NCI-H510A (cell line): ENCODE measurements at places on chromosomes 3 and 15.

- DNase-seq: no peak
Observed at GRCh38 chr15:100170291-100171210, 171.2 kb downstream of the ADAMTS17 start.

GRCh38 chr3:97417-98258, 98.9 kb upstream of the CHL1 start:
- DNase-seq: no peak

- no peak for DNase-seq
Observed at GRCh38 chr3:106282943-106283342, 414.1 kb upstream of the CBLB start.

- no peak for DNase-seq
Observed at GRCh38 chr15:52783191-52783829, 6.8 kb downstream of the ONECUT1 start.

DNA sequence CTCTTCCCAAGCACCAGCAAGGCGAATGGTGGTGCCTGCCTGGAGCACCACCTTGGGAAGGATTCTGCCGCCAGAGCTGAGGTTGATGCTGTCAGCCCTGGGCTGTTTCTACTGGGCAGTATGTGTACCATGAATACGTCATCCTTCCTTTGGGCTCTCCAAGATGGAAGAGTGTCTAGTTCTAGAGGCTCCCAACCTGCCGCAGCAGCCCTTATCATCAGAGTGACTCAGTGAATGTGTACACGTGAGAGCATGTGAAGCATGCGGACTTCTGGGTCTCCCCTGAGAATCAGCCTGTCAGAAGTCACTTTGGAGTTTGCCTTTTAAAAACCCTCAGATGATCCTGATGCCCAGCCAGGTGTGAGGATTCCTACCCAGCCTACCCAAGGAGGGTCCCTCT, 20.9 kb downstream of the PLA2G4D start:
- DNase-seq: no peak

- DNase-seq: no peak
Observed at GRCh38 chr15:91126080-91126479, 26.0 kb downstream of the SV2B start.

- no peak for DNase-seq
Observed at GRCh38 chr3:169242708-169243513, 420.6 kb downstream of the MECOM start.

GRCh38 chr3:48418651-48419050, 11.2 kb downstream of the PLXNB1 start:
- DNase-seq: no peak

DNA sequence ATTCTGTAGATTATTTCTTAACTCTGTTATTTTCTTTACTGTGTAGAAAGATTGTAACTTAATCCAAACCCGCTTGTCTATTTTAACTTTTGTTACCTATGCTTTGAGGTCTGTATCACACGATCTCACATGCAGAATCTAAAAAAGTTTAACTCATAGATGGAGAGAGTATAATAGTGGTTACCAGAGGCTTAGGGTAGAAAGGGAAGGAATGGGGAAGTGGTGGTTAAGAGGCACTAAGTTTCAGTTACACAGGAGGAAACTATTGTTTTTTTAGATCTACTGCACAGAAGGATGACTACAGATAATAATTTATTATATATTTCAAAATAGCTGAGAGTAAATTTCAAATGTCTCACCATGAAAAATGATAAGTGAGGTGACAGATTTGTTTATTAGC, 515.2 kb downstream of the RSL24D1 start:
- DNase-seq: no peak

- DNase-seq: no peak
Observed at GRCh38 chr15:83287541-83288027, 3.1 kb upstream of the BNC1 start.

DNA sequence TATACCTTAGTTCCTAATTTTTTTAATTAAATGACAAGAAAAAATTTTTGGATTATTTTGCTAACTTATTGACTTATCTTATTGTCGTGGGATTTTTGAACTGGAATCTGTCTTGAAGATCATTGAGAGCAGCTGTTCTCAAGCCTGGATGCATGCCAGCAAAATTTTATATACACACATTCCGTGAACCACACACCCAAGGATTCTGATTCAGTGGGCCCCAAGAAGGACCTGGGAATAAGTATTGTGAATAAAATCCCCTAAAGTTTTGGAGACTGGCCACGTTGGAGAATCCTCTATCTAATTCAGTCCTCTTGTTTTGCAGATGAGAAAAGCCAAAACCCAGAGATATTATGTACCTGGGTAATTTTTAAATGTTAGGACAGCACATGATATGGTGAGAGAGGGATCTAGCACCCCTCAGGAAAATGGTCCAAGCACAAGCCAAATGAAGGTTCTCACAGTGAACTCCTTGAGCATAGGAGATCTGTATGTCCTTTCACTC, 55.2 kb downstream of the UNC13C start:
- no peak for DNase-seq

DNA sequence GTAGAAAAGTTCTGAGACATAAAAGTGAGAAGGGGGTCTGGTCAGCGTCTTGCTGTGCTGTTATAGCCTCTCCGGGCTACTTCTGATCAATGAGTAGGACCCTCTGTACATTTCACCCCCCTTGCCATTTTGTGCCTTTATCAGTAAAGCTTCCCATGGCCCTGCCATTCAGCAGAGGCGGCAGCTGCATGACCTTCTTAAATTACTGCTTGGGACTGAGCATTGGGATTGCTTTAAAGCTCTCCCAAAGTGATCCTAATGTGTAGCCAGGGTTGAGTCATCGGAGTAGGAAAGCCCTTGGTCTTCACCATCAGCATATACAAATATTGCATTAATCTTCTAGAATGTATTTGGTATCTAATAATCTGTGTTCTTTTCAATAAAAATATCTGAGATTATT, 70.2 kb downstream of the FMN1 start:
- no peak for DNase-seq

DNA sequence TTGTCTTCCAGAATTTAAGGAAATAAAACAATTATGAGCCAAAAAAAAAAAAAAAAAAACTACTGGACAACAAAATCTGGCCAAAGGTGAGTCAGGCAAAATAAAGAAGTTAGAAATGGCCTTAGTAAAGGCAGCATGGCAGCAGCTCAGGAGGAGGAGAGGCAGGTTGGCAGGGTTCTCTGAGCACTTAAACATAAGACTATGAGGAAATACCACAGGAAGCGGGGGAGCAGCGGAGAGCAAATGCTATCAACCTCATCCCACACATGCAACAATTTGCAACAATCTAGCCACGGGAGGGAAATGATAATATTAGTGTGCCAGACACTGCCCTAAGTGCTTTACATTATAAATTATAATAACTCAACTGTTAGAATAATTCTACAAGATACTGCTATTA, 247.3 kb upstream of the NSMCE3 start:
- DNase-seq: no peak

- no peak for DNase-seq
Observed at GRCh38 chr3:141789281-141789680, 26.1 kb downstream of the GRK7 start.

DNA sequence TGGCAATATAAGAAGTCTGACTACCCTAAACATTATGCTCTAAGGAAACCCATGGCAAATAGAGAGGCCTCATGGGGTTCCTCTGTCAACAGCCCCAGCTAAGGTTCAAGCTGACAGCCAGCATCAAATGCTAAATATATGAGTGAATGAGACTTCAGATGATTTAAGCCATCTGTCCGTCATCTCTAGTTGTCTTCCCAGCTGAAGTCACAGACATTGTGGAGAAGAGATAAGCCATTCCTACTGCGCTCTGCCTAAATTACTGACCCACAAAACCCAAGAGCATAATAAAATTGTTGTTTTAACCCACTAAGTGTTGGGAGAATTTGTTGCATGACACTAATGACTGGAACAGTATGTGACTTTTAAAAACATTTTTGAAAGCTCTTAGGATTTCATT, 87.3 kb upstream of the IGSF10 start:
- DNase-seq: no peak

- DNase-seq: no peak
Observed at GRCh38 chr15:64905119-64905831, 6.4 kb upstream of the ANKDD1A start.

GRCh38 chr15:80474224-80475215, 70.3 kb downstream of the ARNT2 start:
- DNase-seq: no peak

DNA sequence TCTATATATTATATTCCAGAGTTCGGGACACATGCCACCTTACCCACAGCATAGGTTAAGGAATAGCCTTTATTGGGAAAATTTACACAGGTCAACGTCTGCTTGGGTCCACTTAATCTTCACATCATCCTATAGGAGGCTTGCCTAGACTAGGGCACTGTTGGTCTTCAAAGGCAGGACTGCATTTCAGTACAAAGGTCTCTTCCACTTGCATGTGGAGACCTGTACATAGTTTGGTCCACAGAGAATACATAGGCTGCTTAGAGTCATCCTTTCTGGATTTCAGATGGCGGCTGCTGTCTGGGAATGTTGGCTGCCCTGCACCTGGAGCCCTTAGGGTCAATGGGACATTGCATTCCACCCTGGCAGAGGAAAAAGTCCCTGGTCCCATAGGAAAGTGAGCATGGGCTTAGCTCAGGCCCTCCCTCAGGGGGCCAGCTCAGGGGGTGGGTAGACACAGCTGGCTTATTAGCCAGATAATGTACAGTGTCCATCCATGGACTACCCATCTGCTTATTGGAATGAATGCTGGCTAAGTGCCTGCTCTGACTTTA, 75.3 kb upstream of the TGFBR2 start:
- DNase-seq: no peak

GRCh38 chr3:15331606-15332404, 581 bp downstream of the SH3BP5 start:
- DNase-seq: no peak

DNA sequence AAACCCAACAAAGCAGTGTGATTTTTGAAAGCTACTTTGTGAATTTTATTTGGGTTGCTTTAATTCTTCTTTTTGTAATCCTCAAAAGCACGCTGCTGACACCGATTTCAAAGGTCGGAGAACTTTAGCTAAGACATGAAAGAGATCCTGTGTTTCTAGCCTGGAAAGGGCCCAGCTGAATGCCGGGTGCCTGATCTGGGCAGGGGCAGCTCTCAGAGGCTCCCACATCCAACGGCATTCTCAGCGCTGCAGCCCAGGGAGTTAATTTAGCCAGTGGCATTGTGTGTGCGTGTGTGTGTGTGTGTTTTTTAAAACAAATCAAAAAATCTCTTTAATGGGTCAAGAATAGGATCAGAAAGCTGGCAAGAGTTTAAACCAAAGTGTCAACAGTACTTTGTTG, 6.6 kb downstream of the RBP1 start:
- DNase-seq: no peak

DNA sequence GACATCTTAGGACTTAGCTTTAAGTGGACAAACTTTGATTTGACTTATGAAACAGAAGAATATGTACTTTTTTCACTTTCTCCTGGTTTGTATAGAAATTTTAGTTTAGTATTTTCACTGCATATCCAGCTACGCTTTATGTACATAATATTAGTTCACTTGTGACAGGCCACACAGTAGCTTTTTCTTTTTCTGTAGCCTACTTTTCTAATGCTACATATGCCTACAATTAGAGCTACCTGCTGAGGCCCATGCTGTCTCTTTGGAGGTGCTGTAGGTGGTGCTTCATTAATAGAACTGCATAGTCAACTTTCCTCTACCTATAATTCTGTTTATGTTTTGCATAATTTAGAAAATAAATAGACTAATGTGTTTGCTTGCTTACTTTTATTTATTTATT, 191.6 kb downstream of the NLGN1 start:
- no peak for DNase-seq

GRCh38 chr3:122003112-122003511, 18.9 kb downstream of the ILDR1 start:
- DNase-seq: no peak

DNA sequence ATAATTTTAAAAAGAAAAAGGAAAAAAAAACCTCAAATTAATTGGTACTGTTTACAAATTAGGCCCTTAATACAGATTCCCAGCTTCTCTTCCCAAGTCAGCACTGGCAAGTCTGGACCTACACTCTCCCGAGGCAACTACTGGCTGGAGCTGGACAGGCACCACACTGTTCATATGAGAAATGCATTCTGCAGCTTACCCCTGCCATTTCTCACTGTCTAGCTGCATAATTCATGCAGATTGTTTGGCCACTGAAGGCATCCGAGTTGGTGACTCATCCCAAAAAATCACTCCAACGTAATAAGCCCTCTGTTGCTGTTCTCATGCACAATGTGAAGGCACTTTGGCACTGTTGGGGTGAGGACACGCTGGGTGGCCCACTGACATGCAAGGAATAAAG, 45.3 kb downstream of the ROPN1B start:
- no peak for DNase-seq

DNA sequence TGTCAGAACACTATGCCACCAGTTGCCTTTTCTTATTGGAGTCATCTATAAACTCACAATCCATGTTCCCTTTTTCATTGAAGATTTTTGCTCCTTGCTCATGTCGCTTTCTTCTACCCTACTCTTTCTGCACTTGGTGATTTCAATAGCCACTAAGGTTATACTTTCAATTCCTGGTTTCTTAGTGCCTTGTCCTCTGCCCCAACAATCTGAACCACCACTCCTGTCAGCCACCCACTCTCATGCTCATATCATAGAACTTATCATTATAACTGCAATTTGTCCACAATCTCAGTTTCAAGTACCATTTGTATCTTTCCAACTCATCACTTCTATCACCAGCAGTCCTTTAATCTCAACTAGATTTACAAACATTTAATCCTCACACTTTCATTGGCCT, 10.0 kb upstream of the GRAMD1C start:
- DNase-seq: no peak

DNA sequence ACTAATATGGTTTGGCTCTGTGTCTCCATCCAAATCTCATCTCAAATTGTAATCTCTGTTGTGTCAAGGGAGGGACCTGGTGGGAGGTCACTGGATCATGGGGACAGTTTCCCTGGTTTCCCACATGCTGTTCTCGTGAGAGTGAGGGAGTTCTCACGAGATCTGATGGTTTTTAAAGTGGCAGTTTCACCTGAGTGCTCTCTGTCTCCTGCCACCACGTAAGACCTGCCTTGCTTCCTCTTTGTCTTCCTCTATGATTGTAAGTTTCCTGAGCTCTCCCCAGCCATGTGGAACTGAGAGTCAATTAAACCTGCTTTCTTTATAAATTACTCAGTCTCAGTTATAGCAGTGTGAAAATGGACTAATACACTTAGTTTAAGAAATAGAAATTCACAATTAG, 228.9 kb downstream of the CD47 start:
- DNase-seq: no peak

GRCh38 chr3:89179355-89180001, 72.1 kb downstream of the EPHA3 start:
- DNase-seq: no peak

DNA sequence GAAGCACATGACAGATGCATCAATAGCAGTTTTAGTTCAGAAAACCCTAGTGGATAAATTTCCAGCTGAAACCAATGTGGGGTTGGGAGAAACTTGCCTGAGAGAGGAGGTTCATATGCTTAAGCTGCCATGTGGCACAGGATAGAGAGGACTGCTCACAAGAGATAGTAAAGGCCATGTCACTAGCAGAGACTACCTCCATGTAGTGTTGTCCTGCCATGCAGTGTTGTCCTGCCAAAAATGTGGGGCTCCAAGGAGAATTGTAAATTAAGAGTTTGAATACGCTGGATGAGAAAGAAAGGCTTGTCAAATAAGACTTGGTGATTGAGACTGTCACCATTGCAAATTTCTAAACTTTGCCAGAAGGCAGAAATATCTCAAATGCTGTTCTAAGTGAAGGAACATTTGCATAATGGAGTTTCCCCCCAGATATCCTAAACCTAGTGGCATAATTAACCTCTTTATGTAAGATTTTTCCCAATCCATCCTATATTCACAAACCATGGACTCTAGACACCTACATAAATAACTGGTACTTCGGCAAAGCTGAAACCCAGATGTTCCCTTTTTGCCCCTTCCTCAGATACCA, 938.3 kb upstream of the ALCAM start:
- no peak for DNase-seq
